ENCODE measurements at places on chromosomes 4 and X.

GRCh38 chrX:69146739-69147138 is 18.5 kb downstream of the PJA1 start:
- no peak for DNase-seq

DNA sequence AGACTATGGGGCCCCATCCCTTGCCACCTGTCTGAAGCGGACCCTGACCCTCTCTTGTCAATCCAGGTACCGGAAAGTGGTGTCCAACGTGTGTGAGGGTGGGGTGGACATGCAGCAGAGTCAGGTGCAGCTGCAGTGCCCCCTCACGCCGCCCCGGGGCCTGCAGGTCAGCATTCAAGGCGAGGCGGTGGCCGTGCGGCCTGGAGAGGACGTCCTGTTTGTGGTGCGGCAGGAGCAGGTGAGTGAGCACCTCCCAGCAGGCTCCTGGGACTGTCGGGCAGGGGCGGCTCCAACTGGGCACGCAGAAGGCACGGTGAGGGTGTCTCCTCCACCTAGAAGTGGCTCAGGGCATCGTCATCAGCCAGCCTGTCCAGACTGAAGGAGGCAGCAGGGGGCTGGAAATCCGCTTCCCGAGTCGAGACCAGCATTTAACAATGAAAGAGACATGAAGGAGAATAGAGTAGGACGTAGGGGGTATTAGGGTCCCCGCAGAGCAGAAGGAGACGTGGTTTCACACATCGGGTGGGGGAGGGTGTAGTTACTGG is 221.6 kb downstream of the AFAP1 start:
- no peak for DNase-seq

DNA sequence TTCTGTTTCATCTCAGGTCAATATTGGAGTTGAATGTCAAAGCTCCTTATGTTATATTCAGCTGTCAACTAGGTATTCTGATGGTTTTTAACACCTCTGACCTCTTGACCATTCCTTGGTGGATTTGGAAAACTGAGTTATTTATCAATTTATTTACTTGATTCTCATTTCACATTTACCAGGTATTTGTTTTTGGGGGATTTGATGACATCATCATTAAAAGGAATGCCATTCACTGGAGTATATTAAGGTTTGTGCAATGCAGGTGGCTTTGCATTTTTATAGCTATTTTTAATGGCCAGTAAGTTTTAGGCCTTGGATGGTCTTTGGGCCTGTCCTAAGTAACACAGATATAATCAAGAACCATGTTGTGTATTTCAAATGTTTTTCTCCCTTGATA is 67.2 kb downstream of the TSPAN7 start:
- no peak for DNase-seq

- DNase-seq, result no peak
Observed at GRCh38 chr4:126446917-126447316, 1132.2 kb downstream of the FAT4 start.

- no peak for DNase-seq
Observed at GRCh38 chr4:113958766-113959538, 20.5 kb downstream of the ARSJ start.

DNA sequence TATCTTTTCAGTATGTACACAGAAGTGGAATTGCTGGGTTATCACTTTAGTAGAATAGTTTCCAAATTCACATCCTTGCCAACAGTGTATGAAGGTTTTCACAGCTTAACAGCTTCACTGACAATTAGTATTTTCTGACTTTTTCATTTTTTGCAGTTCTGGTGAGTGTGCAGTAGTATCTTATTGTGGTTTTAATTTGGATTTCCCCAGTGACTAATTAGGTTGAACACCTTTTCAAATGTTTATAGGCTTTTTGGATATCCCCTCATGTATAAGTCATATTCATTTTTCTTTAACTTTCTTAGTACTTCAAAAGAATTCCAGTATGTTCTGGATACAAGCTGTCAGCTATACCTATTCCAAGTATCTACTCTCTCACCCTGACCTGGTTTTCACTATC is 37.1 kb downstream of the BRCC3 start:
- DNase-seq, result no peak

DNA sequence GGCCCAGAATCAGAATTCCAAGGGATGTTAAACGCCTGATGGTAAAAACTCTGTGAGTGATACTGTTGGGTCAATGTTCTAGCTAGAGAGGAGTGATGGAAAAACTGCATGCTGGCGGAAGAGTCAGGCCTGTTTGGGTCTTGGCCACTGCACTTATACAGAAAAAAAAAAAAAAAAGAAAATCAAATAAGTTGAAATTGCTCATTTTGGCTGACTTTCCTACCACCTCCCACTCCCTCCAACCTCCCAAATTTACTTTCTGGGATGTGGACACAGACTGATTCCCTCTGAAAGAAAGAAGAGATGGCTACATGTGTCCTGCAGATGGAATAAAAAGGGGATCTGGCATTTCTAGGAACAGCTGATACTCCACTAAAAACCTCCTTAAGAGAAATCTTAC is 234.1 kb upstream of the GIMD1 start:
- no peak for DNase-seq
